ENCODE measurements at places on chromosomes 6 and 20. TPM values are rescaled to one million over a fixed set of nuclear protein-coding genes. Genes with fewer than 3 reads are reported as not detected.

LY6G6C gene
- not detected for total RNA-seq

CLPSL2 gene
- not detected for total RNA-seq

TRIM15 gene
- not detected for total RNA-seq

C6orf163 gene
- 2.6 TPM for total RNA-seq

FRS3 gene
- total RNA-seq, result 1.7 TPM

CARMIL1 gene
- 15.3 TPM for total RNA-seq

CLDN20 gene
- not detected for total RNA-seq
